ENCODE measurements at places on chromosomes 11 and 22.

GRCh38 chr11:21612326-21612725 is 580.6 kb upstream of the ANO5 start:
- DNase-seq, result no peak

GRCh38 chr11:56010716-56011115 is 16.3 kb upstream of the OR5F1 start:
- DNase-seq, result no peak

DNA sequence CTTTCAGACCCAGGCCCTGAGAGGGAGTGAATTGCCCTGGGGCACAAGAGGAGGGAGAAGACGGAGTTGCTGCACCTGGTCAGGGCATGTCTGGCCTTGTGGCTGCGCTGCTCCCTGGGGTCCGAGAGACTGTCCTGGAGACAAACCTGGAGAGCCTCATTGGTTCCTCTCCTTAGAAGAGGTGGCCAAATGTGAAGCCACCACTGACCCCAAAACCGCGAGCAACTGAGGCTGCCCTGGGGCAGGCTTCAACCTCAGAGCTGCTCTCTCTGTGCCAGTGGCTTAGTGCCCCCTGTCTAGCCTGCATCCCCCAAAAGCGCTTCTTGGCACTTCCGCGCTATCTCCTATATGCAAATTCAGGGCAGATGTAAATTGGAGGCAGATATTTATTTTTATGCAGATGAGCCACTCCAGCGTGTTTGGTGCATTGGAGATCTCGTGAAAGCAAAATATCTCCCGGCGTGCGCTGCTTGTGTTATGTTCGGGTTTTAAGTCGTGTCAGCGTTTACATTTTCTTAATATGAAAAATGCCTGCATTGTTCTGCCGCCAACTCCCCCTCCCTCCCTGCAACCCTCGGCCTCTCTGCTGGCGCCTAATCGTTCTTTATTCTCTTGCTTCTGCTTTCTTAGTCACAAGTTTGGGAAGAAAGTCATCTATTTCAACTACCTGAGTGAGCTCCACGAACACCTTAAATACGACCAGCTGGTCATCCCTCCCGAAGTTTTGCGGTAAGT is 69.5 kb downstream of the ARHGAP8 start:
- no peak for DNase-seq

GRCh38 chr11:78140392-78141077 is 1.1 kb upstream of the ALG8 start:
- DNase-seq, result no peak

- DNase-seq, result no peak
Observed at GRCh38 chr11:2251138-2251537, 19.2 kb downstream of the ASCL2 start.

GRCh38 chr22:50176850-50177536 is 6.5 kb downstream of the PANX2 start:
- peak; percentile 24 for DNase-seq

DNA sequence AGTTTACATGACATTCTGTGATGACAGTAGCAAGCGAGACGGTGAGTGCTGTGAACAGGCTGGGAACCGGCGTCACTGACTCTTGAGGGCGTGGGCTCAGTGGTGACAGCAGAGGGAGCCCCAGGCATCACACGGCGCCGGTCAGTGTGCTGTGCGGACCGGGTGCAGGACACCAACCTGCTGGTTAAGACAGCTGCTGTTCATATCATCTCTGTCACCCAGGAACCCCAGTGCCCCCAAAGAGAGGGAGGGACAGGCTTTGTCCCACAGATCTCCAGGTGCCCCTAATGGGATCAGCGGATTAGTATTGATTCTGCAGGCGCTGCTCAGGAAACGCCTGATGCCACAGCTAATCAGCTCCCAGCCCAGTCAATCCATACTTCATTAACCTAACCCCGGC is 18.4 kb downstream of the B3GAT1 start:
- DNase-seq, result no peak

DNA sequence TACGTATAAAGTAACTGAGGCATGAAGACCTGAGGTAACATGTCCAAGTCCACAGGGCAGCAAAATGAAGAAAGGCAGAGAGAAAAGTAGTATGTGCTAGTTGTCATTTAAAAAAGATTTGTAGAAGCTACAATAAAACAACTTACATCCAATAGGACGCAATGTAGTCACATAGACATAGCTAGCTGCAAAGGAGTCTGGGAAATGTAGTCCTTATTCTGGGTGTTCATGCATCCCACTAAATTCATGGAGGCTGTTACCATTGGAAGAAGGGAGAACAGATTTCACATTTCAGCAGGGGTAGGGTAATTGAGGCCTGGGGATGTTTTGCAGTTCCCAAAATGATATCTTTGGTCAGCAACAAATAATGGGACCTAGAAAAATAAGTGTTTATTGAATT is 571.4 kb downstream of the MIAT start:
- no peak for DNase-seq

DNA sequence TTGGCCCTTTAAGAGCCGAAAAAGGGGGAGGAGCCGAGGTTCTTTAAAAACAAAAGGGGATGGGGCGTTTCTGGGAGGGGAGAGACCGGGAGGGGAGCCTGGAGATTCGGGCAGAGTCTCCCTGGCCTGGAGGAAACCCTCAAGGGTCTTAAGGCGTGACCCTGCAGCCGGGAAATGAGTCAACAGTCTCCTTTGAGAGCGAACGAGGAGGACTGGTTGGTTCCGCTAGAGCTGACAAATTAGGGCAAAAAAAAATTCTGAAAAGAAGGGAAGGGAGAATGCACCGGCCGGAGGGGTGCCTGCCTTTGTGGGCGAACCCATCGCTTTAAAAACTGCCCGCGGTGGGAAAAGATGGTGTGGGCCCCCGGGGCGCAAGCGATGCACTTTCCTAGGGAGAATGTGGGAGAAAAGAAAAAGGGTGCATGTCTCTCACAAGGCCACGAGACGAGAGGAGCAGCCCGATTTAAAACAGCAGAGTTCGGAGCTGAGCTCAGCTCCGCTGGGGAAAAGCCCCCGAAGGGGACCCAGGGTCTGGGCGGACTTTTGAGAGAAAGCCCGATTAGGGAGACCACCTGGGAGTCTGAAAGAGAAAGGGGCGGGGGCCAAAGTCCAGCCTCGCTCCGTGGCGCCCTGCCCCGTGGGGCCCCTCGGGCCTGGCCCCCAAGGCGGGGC is 874 bp downstream of the ZFTA start:
- peak; percentile 76 for DNase-seq

DNA sequence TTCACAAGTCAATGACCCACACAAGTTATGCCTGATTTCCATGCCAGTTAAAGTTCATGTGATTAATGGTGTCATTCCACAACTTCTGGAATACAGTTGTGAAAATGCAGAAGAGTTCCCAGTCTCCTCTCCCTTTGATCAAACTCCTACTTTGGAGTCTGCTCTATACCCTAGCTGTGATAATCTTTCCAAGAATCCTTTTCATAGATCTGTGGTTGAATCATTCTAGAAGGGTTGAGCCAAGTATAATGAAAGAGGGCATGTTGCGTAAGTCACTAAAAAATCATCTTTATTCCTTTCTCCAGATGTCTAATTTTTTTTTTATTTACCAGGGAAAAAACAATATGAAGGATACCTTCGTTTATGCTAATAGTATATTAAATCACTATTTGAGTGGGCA is 89.7 kb upstream of the CARD18 start:
- DNase-seq, result no peak

GRCh38 chr22:30861131-30861530 is 107.4 kb downstream of the MORC2 start:
- no peak for DNase-seq

- peak; percentile 63 for DNase-seq
Observed at GRCh38 chr11:17063171-17064002, 14.1 kb downstream of the RPS13 start.

DNA sequence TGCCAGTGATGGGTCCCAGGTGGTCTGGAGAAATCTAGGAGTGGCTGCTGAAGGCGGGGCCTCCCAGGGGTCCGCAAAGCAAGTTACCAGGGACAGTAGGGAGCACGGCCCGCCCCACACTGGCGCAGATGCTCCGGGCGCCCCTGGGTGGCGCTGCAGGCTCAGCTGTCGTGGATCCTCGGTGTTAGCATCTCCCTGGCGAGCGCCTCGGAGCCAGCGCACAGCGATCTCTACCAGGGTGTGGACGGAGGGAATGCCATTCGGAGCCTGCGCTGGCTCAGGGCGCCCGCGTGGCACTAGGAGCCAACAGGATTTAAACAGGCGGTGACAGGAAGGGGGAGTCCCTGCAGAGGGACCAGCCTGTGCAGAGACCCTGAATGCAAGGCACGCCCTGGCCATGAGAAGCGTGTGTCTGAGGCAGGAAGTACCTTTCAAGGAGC is 20.2 kb downstream of the FADS3 start:
- DNase-seq, result peak; percentile 69

DNA sequence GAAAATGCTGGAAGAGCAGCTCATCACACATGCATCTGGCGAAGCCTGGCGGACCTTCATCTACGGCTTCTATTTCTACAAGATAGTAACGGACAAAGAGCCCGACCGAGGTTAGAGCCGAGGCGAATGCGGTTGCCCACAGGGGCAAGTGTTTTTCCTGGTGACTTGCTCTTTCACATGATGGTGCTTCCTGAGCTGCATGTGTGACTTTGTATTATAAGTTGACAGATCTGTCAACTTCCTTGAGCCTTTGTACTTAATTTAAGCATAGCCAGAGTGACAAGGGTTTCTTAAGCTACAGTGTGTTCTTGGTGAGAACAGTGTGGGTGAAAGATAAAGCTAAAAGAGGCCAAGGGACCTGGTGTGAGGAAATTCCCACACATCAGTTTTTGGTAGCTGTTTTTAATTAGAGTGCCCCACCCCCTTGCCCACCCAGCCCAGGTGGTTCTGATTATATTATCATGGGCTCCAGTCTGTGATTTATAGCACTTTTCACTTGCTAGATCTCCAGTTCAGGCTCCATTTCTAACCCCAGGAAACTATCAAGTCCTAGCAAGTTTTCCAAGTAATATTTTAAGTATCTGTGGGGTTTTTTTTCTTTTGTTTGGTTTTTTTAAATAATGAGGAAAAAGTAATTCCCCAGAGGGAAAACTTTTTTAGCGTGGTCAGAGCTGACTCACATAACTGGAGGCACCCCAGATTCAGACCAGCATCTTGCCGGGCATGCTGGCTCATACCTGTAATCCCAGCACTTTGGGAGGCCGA is 68.0 kb upstream of the YWHAH start:
- DNase-seq, result no peak

DNA sequence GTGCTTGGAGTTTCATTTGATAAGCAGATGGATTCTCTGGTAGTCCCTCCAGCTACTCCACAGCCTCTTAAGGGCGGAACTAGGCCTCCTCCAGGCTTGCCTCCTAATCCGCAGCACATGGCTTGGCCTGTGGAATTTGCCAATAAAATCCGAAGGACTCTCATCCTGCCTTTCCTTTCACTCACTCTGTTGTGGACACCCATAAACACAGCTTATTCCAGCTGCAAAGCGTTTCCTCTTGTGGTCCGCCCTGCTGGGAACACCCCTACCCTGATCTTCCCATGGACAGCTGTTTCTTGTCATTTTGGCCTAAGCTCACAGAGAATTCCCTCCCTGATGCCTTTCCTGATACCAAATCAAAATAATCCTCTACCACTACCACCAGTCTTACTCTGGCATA is 546.2 kb downstream of the NTM start:
- DNase-seq, result no peak

DNA sequence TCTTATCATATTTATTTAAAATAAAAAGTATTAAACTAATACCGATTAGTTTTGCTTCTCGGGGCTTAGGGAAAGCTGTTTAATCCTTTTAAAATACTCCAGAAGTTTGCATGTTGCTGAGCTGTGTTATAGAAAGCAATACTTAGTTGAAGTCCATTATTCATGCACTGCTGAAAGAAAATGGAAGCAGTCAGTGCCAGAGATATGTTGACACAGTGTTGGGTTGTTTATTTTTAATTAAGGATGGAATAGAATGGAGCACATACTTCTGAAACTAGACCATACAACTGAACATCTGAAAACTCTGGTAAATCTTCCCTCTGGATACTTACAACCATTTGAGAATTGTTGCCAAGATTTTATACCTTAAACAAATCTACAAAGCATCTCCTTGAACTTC is 282.7 kb upstream of the CCDC179 start:
- DNase-seq, result no peak

DNA sequence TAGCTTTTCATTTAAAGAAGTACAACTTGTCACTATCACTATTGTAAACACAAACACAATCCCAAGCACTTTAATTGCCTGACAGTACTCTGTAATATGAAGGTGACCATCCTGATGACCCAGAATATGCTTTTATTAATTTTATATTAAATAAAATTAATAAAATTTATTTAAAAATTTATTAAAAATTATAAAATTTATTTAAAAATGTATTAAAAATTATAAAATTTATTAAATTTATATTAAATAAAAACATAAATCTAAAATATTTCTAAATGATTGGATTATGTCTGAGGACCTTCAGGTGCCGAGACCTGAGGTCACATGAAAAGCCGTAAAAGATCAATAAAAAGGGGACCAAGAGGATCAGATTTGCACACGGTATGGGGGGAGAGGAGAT is 229.8 kb upstream of the KIRREL3 start:
- DNase-seq, result no peak

DNA sequence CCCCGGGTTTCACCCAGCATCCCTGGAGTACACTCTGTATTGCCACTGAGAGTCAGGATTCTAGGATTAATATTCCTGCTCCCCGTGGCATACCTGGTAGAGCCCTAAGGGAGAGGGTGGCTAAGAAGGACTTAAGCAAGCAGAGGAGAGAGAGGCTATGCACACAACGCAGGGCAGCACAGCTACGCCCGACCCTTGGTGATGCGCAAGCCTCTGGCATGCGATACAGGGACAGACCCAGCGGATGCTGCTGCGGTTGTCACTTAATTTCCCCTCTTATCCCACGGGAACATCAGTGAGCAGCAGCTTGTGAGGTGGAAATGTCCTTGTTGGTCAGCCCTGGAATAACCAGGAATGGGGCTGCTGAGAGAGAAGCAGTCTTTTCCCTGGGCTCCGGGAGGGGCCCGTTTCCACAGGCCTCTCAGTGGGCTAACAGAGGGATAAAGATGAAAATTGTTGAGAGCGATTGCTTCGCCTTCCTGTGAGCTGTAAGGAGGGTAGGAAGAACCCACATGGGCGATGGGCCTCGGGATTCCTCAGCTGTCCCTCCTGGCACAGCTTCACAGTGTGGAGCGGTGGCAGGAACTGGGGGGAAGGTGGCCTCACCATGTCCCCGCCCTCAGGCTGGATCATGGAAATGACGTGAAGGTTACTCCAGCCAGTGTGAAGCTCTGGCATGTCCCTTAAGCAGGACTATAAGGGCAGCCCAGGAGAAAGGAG is 48.4 kb upstream of the RAB1B start:
- no peak for DNase-seq
